ENCODE measurements at places on chromosomes 3 and 15.

GRCh38 chr3:182238126-182238525, 526.4 kb downstream of the SOX2 start:
- DNase-seq: no peak

DNA sequence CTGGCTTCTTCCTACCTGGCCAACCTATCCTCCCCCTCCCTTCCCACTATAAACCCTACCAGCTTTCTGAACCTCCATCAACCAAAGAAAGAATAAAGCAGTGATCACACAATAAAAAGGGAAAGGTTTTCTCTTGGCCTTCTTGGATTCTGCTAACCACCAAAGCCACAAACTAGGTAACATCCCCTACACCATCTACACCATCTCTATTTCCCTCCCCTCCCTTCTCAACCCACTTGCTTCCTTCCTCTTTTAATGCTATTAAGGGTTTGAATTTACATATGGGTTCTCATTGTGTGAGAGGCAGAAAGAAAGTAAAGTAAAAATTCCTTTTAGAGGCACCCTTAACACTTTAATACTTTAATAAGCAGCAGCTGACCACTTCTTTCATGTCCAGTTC, 25.8 kb upstream of the RSL24D1 start:
- DNase-seq: no peak

- DNase-seq: no peak
Measured at GRCh38 chr15:100696452-100696851, 94.1 kb downstream of the ASB7 start.

- no peak for DNase-seq
Measured at GRCh38 chr3:10358309-10358980, 37.5 kb upstream of the SEC13 start.

GRCh38 chr3:168091302-168091858, 4.3 kb downstream of the GOLIM4 start:
- no peak for DNase-seq

- DNase-seq: no peak
Measured at GRCh38 chr15:69668039-69668705, 215.6 kb downstream of the RPLP1 start.

GRCh38 chr15:61682891-61683735, 377.1 kb downstream of the VPS13C start:
- no peak for DNase-seq

DNA sequence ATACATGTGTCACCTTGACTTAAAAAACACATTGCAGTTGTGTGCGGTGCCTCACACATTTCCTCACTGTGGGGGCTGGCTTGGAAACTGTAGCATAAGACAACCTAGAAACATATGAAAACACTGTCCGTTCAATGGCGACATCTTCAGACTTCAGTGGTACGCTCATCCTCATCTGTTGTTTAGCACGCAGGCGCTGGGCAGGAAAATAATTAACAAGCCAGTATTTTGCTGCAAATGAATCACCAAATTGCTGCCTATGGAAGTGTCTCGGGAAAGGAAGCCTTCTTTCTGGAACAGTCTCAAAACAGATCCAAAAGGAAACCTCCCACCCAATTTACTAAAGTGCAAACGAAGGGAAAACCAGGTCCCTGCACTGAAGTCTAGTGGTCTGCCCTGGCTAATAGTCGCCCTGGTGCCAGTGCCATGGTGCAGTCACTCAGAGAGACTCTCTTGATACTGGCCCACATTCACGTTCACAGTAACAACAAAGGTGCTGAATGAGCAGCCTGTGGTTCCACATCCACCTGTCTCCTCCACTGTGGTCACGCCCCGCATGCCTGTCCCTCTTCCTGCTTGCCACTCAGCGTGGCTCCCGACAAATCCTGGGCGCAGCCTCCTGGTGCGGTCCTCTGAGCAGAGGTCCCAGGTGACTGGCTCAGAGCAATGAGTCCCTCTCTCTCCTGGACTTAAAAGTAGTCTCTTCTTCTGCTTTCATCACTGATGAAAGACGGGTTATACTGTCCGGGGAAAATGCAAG, 35.6 kb upstream of the MUC13 start:
- DNase-seq: no peak

Data from activated CD8-positive, alpha-beta memory T cell treated with anti-CD3 and anti-CD28 coated beads for 1 hour (primary cell).